ENCODE measurements at places on chromosomes 11 and 22. TPM values are rescaled to one million over a fixed set of nuclear protein-coding genes. Genes with fewer than 3 reads are reported as not detected.

- H3K4me1 ChIP-seq: no peaks in the 10 kb centered on the region
- no peaks in the 10 kb centered on the region for H3K36me3 ChIP-seq
- no peaks in the 10 kb centered on the region for H3K27me3 ChIP-seq
- DNase-seq: no peak
- H3K4me3 ChIP-seq: no peak overlapping the region
Observed at GRCh38 chr11:84164728-84165127, 878.6 kb upstream of the CCDC90B start.

GRCh38 chr22:26674211-26675190 lies 17.1 kb downstream of the MIAT start:
- H3K4me1 ChIP-seq: peaks cover 40% of the 10 kb centered on the region
- peak overlapping the region; percentile 70 for H3K4me3 ChIP-seq
- no peaks in the 10 kb centered on the region for H3K27me3 ChIP-seq
- no peak for DNase-seq
- peak overlapping the region; percentile 93 for H3K27ac ChIP-seq

The MS4A14 gene
- total RNA-seq: 4.0 TPM

The SLC37A2 gene
- 10.9 TPM for total RNA-seq

DNA sequence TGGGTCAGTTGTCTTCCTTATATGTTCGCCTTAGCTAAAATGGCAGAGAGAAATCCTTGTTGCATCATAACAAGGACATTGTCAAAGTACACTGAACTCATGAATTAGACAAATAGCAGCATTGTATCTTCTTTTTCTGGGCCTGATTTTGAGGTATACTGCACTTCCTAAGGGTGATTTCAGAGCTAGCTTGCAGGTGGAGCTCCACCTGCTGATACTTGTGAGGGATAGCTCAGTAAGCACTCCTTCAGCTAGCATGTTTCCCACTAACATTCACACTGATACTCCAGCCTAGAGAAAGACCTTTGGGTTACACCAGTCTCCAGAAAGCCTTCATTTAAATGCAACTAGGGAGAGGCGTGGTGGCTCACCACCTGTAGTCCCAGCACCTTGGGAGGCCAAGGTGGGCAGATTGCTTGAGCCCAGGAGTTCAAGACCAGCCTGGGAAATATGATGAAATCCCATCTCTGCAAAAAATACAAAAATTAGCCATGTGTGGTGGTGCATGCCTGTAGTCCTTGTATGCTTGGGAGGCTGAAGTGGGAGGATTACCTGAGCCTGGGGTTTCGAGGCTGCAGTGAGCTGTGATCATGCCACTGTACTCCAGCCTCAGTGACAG lies 29.8 kb downstream of the JAM3 start:
- H3K36me3 ChIP-seq: no peaks in the 10 kb centered on the region
- no peaks in the 10 kb centered on the region for H3K27me3 ChIP-seq
- DNase-seq: no peak

DNA sequence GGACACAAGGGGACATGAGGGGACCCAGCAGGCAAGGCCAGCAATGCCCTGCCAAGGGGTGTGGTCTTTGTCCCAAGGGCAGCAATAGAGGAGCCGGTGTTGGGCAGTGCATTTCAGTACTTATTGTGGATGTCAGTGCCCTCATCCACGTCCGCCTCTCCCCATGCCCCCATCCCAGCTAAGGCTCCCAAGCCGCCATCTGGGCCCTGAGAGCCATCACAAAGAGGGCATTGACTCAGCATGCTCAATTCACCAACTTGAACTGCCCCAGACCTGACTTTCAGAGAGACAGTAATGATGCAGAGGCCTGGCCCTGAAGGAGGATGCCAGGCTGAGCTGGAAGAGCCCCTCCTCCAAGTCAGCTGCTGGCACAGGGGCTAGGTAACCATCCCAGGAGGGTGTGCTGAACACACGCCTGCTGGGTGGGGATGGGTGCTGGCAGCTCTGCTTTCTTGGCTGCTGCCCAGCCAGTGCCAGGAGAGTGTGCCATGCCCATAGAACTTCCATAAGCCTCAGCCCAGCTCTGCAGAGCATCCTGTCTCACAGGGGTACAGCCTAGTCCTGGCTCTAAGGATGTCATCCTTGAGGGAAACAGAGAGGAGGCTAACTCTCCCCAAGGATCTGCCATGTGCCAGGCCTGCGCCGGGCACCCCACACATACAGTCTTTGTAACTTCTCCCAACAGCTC lies 46.5 kb downstream of the PDE2A start:
- H3K27me3 ChIP-seq: no peaks in the 10 kb centered on the region
- no peaks in the 10 kb centered on the region for H3K36me3 ChIP-seq
- peaks cover 29% of the 10 kb centered on the region for H3K4me1 ChIP-seq
- no peak for DNase-seq

The MCAT gene
- 16.2 TPM for total RNA-seq

- H3K4me1 ChIP-seq: no peaks in the 10 kb centered on the region
- peak; percentile 30 for DNase-seq
- H3K4me3 ChIP-seq: no peak overlapping the region
- H3K36me3 ChIP-seq: no peaks in the 10 kb centered on the region
- no peaks in the 10 kb centered on the region for H3K27me3 ChIP-seq
Observed at GRCh38 chr11:37811349-37811748, 1213.3 kb upstream of the RAG2 start.

- peak; percentile 37 for DNase-seq
- peaks cover 30% of the 10 kb centered on the region for H3K4me1 ChIP-seq
- H3K36me3 ChIP-seq: no peaks in the 10 kb centered on the region
- peak overlapping the region; percentile 99 for H3K4me3 ChIP-seq
- H3K27ac ChIP-seq: peak overlapping the region; percentile 93
- H3K27me3 ChIP-seq: no peaks in the 10 kb centered on the region
Observed at GRCh38 chr11:118434553-118435289, 1.6 kb upstream of the KMT2A start.

GRCh38 chr11:128733440-128734102 lies 39.7 kb downstream of the FLI1 start:
- peak overlapping the region; percentile 19 for H3K27ac ChIP-seq
- no peak overlapping the region for H3K4me3 ChIP-seq
- no peaks in the 10 kb centered on the region for H3K27me3 ChIP-seq
- no peak for DNase-seq

- no peak overlapping the region for H3K27ac ChIP-seq
- no peaks in the 10 kb centered on the region for H3K27me3 ChIP-seq
- no peaks in the 10 kb centered on the region for H3K4me1 ChIP-seq
- no peak for DNase-seq
- H3K36me3 ChIP-seq: peaks cover 18% of the 10 kb centered on the region
Observed at GRCh38 chr11:17179970-17180369, 27.8 kb downstream of the PIK3C2A start.

DNA sequence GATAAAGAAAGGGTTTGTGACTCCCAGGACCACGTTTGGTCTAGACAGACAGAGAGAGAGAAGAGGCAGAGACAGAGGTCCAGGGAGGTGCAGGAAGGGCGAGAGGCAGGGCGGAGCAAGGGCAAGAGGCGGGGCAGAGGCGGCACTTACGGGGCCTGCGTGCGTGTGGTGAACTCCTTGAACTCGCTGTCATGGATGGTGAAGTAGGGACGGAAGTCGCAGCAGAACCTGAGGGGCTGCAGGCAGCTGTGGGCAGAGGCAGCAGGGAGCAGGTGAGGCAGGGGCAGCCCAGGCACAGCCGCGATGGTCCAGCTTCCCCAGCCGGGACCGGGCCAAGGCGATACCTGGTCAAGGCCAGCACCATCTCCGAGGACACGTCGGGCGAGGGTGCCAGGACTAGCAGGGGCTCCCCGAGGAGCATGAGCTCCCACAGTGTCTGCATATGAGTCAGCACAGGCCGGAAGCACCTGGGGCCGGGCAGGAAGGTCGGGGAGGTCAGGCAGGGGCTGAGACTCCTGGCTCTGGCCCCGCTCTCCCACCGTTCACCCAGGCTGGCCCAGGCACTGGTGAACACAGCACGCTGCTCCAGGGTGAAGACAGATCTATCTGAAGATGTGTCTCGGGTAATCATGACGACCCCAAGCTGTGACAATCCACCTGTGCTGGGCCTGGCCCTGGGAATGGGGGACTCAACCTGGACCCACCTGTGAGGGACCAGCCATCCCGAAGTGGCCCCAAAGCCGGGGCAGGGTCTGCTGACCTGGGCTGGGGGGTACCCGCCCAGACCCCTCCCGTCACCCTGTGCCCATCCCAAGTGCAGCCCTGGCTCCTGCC lies 7.2 kb upstream of the PLXNB2 start:
- no peak overlapping the region for H3K27ac ChIP-seq
- peak; percentile 91 for DNase-seq
- peaks cover 3% of the 10 kb centered on the region for H3K36me3 ChIP-seq
- H3K4me3 ChIP-seq: no peak overlapping the region
- H3K27me3 ChIP-seq: no peaks in the 10 kb centered on the region

DNA sequence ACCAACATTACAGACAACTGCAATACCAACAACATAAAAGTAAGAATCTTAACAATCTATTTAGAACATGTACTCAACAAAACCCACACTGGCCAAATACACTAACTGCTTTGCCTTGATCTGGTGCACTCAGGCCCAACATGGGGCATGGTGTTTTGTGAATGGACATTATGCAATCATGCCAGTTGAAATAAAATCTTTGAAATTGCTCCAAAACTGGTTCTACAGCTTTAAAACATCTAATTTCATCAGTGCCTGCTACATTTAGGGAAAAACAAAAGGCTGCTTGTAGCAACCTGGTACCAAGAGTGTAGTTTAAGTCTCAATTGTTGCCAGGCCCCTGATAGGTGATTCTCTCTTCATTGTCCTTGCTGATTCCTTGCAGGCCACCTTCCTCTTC lies 3.3 kb upstream of the CTR9 start:
- no peaks in the 10 kb centered on the region for H3K36me3 ChIP-seq
- no peak overlapping the region for H3K27ac ChIP-seq
- no peak for DNase-seq
